ENCODE measurements at places on chromosomes 7 and 10.

DNA sequence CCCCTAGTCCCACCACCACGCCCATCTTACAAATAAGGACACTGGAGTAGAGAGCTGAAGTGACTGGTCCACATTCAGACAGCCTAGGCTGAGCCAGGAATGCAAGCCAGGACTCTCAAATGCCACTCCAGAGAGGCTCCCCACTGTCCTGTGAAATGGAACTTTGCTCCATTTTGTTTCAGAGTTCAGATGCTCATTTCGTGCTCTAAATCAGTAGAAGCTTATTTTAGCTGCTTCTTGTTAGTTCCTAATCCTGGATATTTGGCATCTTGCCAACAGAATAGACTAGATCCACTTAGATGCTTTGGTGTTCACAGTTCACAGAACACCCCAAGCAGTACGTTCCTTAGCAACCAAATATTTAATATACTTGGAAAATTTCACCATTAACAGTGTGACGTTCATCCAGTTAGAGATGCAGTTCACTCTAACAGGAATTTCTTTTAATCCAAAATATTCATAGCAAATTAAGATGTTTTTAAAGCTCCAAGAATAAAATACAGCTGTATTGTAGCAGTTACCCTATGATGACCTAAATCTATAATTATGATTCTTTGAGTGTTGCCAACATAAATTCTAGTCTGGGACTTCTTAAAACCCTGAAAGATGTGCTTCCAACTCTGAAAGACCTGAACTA, 7.3 kb downstream of the MMP21 start:
- DNase-seq: no peak

GRCh38 chr7:46162609-46163008, 241.5 kb upstream of the IGFBP3 start:
- no peak for DNase-seq

- DNase-seq: no peak
Measured at GRCh38 chr10:33858326-33858725, 523.9 kb upstream of the NRP1 start.

- DNase-seq: no peak
Measured at GRCh38 chr10:132412316-132413192, 15.6 kb downstream of the PWWP2B start.

DNA sequence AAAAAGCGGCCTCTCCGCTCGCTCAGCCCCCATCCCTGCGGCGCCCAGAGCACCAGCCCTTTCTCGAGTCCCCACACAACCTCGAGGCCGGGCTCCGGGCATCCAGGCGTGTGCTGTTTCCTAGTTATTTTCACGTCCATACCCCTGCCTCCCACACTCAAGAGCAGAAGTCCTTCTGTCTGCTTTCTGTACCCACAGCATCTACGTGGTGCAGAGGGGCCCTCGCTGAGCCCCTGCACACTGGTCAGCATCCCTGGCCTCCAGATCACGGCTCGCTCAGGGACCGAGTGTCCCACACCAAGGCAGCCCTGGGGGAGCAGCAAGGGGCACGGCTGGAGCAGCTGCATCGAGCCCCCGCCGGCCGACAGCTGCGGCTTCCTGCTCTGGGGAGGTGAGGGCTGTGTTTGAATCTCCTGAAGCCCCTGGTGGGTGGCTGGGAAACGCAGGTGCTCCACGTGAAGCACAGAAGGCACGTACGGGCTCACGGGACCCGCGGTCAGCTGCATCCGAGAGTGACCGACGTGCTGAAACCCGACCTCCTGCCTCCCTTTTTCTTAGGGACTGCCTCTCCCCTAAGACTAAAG, 333.1 kb downstream of the DNAJB6 start:
- DNase-seq: no peak

GRCh38 chr10:68957284-68957615, 1.3 kb downstream of the DDX21 start:
- DNase-seq: no peak

- DNase-seq: no peak
Measured at GRCh38 chr10:125883211-125883610, 2.1 kb upstream of the DHX32 start.

GRCh38 chr10:78774999-78775711, 293.6 kb upstream of the ZMIZ1 start:
- no peak for DNase-seq

DNA sequence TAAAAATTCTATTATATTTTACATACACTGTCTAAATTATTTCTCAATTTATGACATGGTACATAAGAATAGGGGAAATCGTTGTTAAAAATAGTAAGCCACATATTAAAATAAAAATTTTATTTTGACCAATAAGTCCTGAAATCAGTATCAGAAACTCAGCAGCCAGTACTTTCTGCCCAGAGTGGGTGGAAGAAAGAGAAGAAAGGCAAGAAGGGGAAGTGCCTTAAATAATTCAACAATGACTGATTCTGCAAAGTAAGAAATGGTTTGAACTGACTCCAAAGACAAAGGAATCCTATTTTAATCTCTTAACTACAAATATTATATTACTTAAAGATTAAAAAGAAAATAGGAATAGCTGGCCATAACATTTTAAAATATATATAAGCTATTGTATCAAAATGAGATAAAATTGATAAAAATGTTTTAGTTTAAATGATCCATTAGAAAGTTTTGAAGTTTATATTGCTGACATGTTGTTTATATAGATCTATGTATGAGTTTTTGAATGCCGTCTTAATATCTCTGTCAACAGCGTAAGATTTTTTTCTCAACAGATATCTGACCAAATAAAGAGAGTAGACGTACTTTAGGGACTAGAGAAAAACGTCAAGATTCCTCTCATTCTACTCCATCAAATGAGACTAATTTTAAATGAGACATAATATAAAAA, 30.2 kb upstream of the NRCAM start:
- no peak for DNase-seq

GRCh38 chr7:43906331-43907010, at the start of gene URGCP:
Gene URGCP, minus strand, starts transcription at chr7:43906596. Its CDS starts 21 bp downstream, at chr7:43906575.
- DNase-seq: peak; percentile 66

- no peak for DNase-seq
Measured at GRCh38 chr7:114659409-114660125, 245.0 kb downstream of the FOXP2 start.

DNA sequence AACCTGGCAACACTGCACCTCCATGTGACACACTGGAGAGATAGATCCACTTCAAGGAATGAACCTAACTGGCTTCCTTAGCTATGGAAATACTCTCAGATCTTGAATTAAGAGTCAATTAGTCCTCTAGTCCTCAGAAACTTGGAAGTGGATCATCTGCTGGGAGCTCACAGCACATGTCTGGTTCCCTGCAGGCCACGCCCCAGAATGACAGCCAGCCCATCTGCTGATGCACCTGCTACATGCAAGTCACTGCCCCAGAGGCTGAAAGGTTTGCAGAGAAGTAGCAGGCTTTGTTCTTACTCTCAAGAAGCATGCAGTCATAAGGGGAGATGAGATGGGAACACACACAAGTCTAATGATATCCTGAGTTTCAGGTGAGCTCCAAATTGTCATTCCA, 275.9 kb downstream of the SKAP2 start:
- DNase-seq: no peak

- peak; percentile 34 for DNase-seq
Measured at GRCh38 chr10:27258838-27259812, 18.5 kb upstream of the ACBD5 start.

- no peak for DNase-seq
Measured at GRCh38 chr7:2079332-2080059, 153.2 kb downstream of the MAD1L1 start.

DNA sequence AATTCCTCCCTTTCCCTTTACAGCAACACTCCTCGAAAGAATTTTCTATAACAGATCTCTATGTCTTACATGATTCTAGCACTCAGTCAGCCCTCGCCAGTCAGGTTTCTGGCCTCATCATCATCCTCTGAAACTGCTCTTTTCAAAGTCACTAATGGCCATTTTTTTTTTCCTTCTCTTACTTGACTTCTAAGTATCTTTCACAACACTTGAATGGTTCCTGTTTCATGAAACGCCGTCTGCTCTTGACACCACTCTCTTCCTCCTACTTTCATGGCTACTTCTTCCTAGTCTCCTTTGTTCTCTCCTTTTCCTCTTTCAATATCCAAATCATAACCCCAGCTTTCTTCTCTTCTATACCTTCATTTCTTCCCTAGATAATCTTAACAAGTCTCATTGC, 100.5 kb upstream of the NRP1 start:
- no peak for DNase-seq

- no peak for DNase-seq
Measured at GRCh38 chr7:157044147-157044687, 33.8 kb upstream of the MNX1 start.

DNA sequence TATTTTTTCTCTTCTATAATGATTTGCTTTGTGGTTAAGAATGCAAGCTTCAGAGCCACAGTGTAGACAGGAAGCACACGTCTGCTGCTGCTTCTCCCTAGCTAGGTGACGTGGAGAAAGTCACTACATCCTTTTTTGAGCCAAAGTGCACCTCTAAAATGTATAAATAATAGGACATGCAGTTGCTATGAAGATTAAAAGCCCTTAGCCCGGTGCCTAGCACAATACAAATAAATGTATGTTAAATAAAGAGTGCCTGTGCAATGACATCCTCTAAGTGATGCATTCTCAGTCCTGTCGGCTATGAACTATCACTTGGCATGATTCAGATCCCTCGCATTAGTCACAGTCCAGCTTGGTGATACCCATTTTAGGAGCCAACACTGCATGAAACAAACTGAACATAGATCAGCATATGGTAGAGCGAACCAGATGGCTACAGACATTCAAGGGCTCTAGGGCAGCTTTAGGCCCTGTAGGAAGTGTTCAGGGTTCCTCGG, 4.8 kb upstream of the TRDMT1 start:
- DNase-seq: peak; percentile 26

DNA sequence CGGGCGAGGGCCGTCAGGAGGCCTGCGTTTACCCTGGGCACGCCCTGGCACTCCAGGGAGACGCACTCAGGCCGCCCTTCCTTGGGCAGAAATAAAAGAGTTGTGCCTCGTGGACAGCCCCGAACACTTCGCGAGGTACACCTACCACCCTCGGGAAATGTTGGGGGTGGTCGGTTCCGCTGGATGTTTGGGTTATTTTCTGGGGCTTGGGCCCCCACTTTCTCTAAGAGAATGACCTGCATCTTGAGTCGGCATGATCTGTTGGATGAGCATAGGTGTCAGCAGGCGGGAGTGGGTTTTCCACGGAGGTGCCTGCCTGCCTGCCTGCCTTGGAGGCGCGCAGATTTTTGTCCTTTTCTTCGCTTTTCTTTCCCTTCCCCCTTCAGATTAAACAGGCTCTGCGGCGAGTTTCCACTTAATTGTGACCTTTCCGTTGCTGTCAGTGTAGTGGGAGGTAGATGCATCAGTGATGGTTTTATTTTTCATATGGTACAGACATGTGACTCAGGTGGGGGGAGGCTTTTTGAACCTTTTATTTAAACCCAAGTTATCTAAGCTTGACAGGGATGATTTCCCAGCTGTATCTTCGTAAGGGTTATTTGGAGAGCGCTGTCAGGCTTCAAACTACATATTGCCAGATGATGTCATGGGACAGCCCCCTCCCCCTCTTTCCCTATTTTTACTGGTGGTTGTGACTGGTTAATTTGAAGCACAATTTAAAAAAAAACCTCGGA, 661 bp downstream of the HECTD2 start:
- peak; percentile 31 for DNase-seq

DNA sequence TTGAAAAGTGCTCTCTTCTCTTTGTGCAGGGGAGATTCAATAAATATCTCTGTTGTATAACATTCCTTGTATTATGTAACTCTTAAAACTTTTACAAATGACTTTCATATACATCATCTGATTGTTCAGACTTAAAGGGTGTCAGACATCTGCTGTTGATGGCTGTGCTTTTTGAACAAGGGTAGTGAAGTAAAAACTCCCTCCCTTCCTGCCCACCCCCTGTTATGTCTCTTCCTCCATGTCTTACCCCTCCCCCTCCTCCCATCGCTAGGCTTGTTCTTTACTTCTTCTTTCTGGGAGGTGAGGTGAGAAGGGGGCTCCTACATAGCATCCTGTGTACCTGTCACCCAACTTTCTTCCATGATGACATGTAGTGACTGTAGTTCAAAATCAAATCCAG, 23.4 kb upstream of the ABCB4 start:
- no peak for DNase-seq

DNA sequence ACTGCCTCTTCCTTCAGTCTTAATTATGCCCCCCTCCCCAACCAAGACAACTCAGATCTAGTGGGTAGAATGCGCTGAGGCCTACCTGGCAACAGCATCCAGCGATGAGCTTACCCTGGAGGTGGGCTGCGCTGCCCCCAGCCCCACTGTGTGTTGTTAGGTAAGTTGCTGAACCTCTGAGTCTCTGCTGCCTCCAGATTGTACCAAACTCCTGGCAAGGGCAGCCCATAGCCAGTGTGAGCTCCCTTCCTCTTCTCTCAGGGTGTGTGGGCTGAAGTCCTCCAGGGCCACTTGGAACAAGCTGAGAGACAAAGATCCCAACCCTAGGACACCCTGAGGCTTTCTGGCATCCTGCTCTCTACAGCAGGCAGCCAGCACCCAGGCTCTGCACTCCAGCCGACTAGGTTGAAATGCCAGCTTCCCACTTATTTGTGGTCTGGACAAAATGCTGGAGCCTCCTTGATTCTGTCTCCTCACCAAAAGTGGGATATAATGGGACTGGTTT, 135.3 kb downstream of the ARHGAP22 start:
- no peak for DNase-seq

- no peak for DNase-seq
Measured at GRCh38 chr7:26046878-26047277, 105.1 kb upstream of the NFE2L3 start.

GRCh38 chr10:122232769-122233168, 38.3 kb upstream of the BTBD16 start:
- DNase-seq: no peak

DNA sequence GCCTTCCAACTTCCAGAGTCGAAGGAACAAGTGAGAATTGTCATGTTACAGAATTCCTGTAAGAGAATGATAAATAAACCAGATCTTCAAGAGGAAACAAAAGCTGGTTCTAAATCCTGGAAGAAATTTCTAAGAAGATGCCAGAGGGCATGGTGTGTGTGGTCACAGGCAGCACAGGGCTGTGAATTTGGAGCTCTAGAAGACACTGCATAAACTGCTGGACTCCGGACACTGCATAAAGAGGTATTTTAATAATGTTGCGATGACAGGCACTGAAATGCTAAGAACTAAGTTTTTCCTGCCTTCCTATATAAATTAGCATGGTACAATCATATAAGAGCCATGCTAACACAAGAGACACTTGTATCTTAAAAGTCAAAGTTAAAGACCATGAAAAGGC, 86.0 kb downstream of the LARP4B start:
- DNase-seq: no peak

GRCh38 chr10:132904814-132905649, 37.3 kb downstream of the CFAP46 start:
- DNase-seq: peak; percentile 64

GRCh38 chr7:157444011-157444842, 107.4 kb downstream of the DNAJB6 start:
- no peak for DNase-seq

- no peak for DNase-seq
Measured at GRCh38 chr7:148886844-148887243, 2.8 kb upstream of the EZH2 start.

All from activated naive CD8-positive, alpha-beta T cell treated with anti-CD3 and anti-CD28 coated beads for 36 hours (primary cell).